Mammary epithelial cell (primary cell): ENCODE measurements at places on chromosomes 16 and 17.

DNA sequence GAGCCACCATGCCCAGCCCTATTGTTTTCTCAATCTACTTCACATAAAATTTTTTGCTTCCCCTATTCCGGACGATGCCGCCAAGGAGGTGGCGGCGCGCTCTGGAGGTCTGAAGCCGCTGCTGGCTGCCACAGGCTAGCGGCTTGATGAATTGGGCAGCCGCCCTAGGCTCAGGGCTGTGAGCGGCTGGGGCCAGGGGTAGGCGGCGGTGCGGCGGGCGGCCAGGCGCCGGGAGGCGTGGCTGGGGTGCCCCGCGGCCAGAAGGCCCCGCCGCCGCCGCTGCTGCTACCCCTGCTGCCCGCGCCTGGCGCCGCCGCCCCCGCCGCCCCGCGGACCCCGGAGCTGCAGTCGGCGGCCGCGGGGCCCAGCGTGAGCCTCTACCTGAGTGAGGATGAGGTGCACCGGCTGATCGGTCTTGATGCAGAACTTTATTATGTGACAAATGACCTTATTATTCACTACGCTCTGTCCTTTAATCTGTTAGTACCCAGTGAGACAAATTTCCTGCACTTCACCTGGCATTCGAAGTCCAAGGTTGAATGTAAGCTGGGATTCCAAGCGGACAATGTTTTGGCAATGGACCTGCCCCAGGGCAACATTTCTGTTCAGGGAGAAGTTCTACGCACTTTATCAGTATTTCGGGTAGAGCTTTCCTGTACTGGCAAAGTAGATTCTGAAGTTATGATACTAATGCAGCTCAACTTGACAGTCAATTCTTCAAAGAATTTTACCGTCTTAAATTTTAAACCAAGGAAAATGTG lies 41.7 kb downstream of the ANKFY1 start:
- DNase-seq: no peak

DNA sequence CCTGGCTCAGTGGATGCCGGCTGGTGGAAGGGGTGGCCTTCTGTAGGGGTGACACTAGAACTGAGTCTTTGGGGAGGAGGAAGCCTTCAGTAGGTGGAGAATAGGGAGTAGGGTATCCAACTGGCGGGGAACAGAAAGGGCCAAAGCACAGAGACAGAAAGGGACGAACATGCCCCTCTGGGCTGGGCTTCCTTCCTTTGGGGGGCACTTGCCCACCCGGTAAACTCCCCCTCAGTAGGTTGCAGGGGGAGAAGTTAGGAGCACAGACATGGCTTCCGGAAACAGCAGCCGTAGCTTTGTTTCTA lies 774 bp downstream of the ENGASE start:
- DNase-seq: no peak

DNA sequence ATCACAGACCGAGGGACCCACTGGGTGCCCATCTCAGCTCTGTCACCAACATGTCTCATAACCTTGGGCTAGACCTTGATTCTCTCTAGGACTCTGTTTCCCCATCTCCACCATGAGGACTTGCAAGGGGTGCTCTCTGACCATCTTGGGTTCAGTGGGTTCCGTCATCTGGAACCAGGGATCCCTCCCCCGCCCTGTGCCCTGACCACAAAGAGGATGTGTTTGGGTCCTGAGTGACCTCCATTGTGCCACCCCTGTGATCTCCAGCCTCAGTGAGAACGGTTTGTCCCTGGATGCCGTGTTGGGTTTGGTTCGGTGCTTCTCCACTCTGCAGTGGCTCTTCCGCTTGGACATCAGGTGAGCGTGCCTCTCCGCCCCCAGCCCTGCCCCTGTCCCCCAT lies 49.1 kb upstream of the CPNE2 start:
- DNase-seq: no peak

GRCh38 chr17:32187271-32187670 lies 45.0 kb downstream of the RHOT1 start:
- no peak for DNase-seq

DNA sequence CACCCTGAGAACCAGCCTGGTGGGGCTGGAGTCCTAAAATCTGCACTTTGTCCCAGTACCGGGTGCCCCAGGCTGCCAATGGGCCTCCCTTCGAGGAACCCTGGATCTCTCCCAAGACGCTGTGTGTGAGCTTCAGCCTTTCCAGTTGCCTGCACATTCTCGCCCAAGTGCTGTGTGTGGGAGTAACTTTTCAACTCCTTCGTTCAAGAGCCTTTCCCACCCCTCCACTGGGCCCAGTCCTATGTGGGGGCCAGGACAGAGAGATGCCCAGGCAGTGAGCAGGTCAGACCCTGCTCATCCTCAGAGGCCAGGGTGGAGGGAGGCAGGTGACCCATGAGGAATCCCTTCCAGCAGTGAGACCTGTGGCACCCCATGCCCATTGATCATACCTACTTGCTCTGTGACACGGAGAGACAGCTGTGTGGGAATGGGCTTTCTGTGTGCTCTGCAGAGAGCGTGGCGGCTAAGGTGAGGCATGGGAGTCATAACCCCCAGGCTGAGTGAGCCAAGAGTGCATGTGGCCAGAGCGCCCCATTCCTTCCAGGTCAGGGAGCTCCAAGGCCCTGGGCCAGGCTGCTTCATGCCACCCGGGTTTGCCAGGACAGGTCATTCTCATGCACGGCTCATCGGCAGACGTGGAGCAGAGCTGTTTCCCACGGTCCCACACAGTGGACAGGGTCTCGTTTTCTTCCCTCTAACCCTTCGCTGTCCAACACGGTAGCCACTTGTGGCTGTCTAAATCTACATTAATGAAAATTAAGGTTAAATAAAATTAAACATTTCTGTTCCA lies 154.4 kb downstream of the CLEC16A start:
- no peak for DNase-seq

DNA sequence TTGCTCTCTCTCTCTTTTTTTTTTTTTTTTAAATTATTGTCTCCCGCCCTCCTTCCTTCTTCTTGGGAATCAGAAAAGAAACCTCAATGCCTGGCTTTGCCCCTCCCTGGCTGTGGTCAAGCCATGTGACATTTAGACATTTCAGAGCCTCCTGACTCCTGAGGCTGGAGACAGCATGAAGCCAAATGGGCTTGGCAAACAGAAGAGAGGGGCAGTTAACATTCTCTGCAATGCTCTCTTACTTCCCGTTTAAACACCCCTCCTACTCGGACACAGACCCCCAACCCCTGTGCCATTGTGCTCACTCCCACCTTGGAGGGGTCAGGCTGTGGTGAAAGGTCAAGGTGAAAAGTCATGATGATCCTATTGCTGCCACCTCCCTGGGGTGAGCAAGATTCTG lies 14.7 kb upstream of the MEOX1 start:
- peak; percentile 23 for DNase-seq

- no peak for DNase-seq
Observed at GRCh38 chr16:88730632-88731607, 24.6 kb downstream of the CTU2 start.

GRCh38 chr17:36132421-36132831 lies 28.8 kb downstream of the CCL4 start:
- DNase-seq: no peak

- no peak for DNase-seq
Observed at GRCh38 chr16:25033852-25034251, 18.7 kb upstream of the ARHGAP17 start.

DNA sequence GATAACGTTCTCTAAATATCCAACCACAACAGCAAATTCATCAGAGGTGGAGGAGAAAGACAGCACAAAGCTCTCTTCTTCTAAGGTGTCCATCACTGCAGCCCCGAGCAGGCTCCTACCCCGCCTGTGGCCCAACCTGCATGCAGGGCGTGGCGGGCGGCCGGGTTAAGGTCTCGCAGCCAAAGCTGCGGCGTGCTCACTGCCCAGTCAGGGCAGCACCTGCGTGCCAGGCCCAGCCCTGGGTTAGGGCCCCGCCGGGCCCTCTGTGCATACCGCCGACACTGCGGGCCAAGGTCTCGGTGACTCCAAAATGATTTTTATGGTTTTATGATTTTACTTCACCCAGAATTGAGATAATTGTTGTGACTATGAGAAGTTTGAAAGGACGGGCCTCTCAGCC lies 57.8 kb downstream of the FOXK2 start:
- no peak for DNase-seq

DNA sequence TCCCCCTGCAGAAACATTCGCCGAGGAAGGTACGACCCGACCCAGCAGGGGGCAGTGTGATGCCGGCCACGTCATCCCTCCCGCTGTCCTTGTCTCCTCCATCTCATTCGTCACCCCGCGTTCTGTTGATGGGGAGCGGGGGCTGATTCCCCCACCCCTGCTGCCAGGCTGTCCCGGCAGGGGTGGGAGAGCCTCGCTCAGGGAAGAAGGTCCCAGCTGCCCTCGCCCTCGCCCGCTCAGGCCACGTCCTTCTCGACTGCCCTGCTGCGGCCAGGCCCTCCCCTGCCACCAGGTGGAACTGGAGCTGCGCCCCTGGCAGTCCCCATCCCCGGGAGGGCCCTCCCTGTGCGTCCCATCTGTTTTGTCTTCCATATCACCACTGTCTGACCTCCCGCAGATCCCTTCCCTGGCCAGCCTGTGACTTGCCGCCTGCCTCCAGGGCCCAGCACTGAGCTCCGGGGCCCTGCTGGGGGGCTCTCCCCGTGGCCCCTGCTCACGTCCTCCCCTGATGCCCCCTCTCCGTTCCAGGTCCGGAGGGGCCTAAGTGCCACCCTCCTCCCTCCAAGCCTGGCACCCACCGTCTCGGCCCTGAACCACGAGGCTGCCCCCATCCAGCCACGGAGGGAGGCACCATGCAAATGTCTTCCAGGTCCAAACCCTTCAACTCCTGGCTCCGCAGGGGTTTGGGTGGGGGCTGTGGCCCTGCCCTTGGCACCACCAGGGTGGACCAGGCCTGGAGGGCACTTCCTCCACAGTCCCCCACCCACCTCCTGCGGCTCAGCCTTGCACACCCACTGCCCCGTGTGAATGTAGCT lies 20.6 kb downstream of the ADAM11 start:
- peak; percentile 61 for DNase-seq

- no peak for DNase-seq
Observed at GRCh38 chr17:30832438-30833124, 815 bp downstream of the ATAD5 start.

- DNase-seq: no peak
Observed at GRCh38 chr17:14209215-14209614, 27.4 kb downstream of the CDRT15 start.

DNA sequence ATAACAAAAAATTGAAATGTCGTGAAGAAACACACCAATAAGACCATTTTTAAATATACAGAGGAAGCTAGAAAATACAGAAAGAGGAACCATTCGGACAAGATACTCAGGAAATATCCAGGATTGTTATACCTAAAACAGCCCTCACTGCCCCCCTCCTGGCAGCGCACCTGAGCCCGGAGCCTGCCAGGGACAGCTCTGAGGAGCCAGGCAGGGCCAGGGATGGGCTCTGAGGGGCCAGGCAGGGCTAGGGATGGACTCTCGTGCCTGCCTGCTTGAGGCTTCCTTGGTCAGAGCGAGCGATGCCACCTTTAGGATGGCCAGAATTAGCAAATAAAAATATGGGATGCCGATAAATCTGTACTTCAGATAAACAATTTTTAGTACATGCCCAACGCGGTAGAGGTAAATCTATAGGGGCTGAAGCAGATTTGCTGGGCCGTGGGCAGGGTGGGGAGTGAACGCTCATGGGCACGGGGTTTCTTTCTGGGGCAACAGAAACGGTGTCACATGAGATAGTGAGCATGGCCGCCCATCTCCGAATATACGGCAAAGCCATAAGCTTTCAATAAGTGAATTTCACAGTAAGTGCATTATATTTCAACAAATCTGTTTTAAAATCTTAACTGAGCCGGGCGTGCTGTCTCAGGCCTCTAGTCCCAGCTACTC lies 18.2 kb upstream of the CSNK1D start:
- no peak for DNase-seq

- peak; percentile 38 for DNase-seq
Observed at GRCh38 chr16:57576429-57576870, 34.0 kb downstream of the ADGRG5 start.

DNA sequence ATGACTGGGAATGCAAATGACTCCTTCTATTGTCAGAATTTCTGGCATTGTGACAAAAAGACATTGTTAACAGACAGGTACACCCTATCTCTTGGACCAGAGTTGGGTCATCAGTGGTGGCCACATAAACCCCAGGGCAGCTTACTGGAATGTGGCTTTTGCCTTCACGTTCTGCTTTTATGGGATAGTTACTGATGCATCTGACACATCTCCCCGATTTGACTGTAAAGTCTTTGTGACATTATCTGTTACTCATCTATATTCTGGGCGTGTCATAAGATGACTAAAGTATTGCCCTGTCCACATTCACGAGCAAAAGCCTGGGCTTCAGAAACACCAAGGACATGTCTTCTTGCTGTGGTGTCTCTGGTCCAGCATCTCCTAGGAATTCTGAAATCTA lies 18.7 kb upstream of the AQP8 start:
- peak; percentile 65 for DNase-seq

GRCh38 chr17:36001862-36002603 lies 680 bp upstream of the CCL15 start:
- no peak for DNase-seq

GRCh38 chr17:51813140-51813783 lies 345.3 kb downstream of the CA10 start:
- DNase-seq: no peak

GRCh38 chr17:42270170-42270535 lies 6.0 kb downstream of the STAT5B start:
- no peak for DNase-seq
